GM12892 (cell line): ENCODE measurements at places on chromosomes 12 and 14.

- no peak for DNase-seq
Observed at GRCh38 chr12:32542428-32543229, 136.5 kb upstream of the DNM1L start.

DNA sequence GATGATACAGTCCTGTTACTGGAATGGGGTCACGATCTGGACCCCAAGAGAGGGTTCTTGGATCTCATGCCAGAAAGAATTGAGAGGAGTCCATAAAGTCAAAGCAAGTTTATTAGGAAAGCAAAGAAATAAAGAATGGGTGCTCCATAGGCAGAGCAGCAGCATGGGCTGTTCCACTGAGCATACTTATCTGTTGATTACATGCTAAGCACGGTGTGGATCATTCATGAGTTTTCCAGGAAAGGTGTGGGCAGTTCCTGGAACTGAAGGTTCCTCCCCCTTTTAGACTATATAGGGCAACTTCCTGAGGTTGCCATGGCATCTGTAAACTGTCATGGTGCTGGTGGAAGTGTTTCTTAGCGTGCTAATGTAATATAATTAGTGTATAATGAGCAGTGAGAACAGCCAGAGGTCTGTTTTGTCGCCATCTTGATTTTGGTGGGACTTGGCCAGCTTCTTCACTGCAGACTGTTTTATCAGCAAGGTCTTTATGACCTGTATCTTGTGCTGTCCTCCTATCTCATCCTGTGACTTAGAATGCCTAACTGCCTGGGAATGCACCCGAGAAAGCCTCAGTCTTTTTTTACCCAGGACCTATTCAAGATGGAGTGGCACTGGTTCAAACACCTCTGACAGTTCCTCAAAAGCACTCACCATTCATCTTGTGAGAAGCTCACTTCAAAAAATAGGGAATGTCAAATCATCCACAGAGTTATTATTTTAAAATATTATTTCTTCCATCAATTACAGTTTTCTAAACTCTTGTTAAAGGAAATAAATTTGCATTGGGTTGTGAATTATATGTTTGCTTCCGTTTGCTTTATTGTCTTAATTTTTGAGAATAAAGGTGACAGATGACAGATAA lies 1358.8 kb upstream of the TMEM132C start:
- DNase-seq, result no peak

- no peak for DNase-seq
Observed at GRCh38 chr12:56803750-56804149, 40.6 kb downstream of the HSD17B6 start.

DNA sequence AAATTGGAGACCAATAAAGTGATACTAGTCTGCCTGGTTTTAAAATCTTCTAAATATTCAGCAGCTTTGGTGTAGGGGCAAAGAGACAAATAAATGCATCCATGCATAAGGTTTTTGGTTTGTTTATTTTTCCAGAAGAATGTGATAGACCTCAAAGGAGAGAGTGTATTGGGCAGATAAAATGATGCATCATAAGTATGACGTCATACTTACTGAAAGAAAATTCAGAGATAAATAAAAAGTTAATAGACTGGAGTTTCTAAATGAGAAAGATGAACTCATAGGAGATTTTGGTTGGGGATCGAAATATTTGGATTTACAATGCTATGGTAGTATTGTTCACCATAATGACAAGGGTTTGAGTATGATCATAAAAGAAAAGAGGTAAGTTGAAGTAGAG lies 10.2 kb downstream of the SYT10 start:
- no peak for DNase-seq

GRCh38 chr14:93195316-93195999 lies 10.3 kb downstream of the LYSET start:
- DNase-seq, result no peak

DNA sequence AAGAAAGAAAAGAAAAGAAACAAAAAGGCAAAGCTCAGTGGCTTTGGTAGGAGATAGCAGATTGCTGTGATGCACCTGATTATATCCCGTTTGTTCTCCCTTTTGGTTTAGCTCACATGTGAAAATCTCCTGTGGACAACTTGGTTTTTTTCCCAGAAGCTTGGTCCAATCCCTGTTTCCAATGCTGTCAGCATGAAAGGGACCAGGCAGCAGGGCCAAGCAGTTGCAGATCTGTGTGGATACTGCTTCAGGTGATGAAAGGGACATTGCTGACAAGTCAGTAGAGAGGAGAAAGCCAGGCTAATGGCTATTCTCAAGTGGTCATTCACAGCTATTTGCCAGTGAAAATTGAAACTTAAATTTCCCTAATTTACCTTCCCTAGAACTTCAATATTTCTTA lies 18.8 kb upstream of the SLCO1A2 start:
- no peak for DNase-seq

DNA sequence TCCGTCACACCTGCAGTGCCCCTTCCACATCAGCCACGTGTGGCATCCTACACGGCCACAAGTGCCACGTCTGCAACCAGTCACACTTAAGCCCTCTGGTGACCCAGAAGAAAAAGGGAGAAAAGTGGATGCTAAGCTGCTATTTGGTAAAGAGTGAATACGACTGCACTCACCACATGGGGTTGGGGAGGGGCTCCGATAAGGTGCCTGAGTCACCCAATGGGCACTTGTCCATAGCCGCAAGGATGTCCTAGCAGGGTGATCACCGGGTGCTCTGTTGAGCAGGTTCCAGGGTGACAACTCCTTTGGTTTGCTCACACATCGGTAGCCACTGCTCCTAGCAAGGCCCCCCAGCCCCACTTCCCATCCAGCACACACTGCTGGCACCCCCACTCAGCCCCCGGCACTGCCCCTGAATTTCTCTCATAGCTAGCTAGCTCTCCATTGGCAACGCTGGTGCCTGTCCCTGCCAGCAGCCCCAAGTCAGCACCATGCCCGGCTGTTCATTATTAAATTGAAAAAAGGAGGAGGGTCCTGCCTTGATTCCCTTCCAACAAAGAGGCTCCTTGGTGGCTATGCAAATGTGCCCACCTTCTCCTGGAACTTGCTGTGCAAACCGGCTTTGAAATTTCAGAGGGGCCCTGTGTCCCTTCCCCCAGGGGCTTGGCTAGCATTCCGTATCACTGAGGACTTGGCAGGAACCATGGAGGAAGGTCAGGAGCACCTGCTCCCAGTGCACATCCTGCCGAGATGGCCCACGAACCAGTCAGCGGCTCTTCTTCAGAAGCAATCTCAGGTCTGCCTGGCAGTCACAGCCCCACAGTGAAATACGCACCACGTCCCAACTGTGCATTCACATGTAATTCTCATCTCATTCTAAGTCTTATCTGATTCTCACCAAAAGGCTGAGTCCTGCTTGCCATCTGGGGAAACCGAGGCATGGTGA lies 227.7 kb upstream of the DIO3 start:
- no peak for DNase-seq

- DNase-seq, result no peak
Observed at GRCh38 chr14:53716578-53716977, 240.0 kb downstream of the BMP4 start.

- no peak for DNase-seq
Observed at GRCh38 chr12:121138284-121138683, 5.6 kb downstream of the P2RX7 start.

DNA sequence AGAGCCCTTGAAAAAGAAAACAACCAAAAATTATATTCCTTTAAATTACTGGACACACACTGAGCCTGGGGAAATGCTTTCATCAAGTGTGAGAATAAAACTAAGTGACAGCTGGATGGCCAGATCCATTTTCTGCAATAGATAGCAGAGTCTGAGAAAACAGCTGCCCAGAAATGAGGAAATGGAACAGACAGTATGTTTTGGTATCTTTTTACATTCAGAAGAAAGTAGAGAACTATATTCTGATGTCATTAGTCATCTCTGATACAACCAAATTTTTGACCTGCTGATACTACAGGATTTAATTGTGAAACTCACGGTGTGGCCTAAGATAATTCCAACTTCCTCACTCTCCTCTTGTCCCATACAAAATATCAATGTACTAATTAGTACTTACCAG lies 78.2 kb downstream of the HMGA2 start:
- no peak for DNase-seq

DNA sequence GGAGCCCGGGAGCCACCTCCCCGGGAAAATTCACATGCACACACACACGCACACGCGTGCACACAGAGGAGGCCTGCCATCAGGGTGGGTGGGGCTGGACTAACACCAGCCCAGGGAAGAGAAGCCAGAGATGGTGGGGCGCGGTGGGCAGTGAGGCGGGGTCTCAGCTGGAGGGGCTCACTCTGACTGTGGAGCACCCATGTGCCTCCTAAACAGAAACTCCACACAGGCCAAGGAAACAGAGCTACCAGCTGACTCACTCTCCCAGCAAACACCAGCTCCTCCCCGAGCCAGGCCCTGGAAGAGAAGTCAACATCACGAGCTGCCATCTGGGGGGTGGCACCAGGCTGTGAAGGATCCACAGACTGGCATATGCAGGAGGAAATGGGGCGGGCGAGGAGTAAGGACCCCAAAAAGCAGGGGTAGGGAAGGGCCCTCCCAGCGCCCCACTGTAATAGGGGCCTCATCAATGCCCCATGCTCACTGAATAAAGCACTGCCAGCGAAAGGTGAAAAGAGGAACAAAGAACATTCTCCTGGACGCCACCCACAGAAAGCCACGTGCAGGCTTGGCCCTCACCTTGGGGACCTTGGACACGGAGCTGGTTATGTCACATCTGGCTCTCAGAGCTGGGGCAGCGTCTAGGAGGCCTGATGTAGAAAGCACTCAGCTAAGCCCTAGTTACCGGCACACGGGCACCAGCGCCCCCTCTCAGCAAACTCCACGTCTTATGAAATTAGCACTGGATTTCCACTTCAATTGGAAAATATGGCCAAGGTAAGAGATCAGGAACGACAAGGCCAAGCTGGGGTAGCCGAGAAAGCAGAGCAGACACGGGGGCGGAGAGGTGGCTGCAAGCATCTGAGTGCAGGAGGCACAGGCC lies 8.4 kb upstream of the INF2 start:
- DNase-seq, result no peak

DNA sequence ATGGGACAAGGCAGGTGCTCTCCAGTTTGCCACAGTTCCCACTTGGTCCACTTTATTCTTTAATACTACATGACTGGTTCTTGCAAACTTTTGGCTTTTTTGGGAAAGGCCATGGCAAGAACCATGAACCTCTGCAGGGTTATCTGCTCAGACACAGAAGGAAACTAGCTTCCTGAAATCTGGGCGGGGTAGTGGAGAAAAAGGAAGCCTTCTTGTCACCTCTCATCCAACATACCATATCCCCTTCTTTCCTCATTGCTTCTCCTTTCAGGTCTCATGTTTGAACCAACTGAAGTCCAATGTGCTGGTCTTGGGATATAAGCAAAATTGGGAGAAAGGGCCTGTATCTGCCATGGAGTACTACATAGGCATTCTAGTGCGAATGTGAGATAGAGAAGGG lies 5.5 kb upstream of the KLHL33 start:
- no peak for DNase-seq

- peak; percentile 7 for DNase-seq
Observed at GRCh38 chr14:54175298-54175942, 218.8 kb upstream of the BMP4 start.
